ENCODE measurements at places on chromosomes 6 and 20. TPM values are rescaled to one million over a fixed set of nuclear protein-coding genes. Genes with fewer than 3 reads are reported as not detected.

DNA sequence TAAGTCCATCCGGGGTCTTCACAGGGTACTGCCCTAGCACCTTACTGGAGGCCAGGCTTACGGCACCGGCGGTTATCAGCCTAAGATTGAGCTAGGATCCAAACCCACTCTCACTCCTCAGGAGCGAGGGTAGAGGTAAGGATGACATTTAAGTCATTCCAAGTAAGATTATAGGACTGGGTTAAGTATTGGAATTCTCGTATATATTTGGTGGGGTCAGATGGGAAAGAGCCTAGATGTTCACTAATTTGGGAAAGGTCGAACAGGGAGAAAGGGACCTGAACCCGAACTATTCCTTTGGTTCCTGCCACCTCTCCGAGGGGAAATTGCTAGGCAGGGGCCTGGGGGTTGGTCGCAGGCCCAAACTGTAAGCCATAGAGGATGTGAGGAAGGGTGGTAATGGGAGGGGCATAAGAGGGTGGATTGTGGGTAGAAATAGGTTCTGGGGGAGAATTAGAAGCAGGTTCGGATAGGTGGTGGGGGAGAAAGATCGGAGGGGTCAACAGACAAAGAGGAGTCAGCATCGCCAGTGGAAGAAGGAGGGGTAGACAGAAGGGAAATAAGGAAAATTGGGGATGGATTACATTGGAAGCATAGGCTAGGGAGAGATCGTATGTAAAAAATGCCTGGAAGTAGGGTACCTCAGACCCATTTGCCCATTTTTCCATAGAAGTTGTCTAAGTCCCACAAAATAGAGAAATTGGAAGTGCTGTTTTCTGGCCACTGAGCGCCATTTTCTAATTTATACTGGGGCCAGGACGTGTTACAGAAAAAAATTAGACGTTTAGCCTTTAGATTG lies 747.1 kb upstream of the ADGRB3 start:
- DNase-seq, result no peak

DNA sequence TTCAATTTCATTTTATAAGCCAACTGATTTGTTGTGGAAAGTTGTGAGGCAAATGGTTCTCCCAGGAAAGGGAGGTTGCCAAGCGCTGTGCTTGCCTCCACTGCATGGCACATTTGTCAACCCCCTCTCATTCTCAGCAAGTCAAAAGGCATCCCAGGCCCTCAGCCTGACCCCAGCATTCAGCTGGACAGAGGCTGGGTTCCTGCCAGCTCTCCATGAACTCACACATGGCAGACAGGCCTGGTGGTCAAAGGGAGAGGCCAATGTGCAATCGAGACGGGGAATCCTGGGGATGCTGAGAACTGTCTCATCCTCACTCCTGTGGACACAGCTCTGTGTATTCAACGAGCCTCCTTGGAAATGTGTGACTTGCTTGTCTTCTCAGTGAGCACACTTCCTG lies 106.0 kb upstream of the CDH4 start:
- DNase-seq, result no peak

- DNase-seq, result no peak
Measured at GRCh38 chr6:26141378-26141904, 54.2 kb downstream of the HFE start.

GRCh38 chr6:21589352-21590345 lies 3.9 kb upstream of the SOX4 start:
- DNase-seq, result peak; percentile 96

GRCh38 chr6:137731960-137732616 lies 135.0 kb upstream of the TNFAIP3 start:
- DNase-seq, result no peak

DNA sequence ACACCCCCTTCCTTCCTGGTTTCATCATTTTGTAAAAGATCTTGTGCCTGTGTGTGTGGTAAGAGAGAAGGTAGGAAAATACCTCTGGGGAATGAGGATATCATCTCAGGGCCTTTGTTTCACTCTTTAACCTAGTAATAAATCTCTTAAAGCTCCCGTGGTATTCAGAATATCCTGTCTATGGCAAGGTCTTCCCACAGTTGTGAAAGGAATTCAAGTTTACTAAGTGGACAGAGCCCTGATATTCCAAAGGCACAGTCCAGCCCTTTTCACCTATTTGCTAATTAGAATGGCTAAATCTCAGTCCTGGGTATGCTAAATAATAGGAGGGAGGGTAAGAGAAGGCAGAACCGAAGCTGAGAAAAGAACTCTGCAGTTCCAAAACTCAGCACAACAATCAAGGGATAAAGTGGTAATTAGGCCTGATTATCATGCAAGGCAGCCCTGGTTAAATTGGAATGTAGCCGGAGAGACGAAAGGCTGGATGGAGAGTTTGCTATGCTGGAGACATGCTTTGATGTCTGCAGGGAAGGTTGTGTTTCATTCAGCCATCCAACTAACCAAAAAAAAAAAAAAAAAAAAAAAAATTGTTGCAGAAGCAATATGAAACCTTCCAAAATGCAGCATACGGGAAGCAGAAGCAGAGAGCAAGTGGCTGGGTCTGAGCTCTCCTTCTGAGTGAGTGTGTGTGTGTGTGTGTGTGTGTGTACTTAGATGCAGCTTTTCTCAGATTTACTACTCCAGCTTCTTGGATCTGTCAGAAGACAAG lies 28.5 kb upstream of the PIM1 start:
- no peak for DNase-seq

- DNase-seq, result peak; percentile 59
Measured at GRCh38 chr6:5086294-5086890, 1.3 kb downstream of the PPP1R3G start.

DNA sequence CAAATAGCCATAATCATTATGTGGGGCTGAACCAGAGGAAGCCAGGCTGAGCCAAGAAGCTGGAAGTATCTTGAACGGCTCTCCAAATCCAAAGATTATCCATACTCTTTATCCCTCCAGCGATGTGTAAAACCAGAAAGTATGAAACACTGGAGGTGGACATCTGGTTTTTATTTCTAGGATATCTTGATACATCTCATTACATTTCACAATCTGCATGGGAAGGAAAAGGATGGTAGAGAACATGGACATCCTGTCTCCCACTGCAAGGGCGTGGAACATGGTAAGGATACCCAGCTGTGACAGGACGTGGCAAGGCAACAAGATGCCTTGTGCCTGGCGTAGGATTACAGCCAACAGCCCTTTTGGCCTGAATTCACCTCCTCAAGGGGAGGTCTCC lies 20.1 kb downstream of the TRIM27 start:
- DNase-seq, result no peak

- no peak for DNase-seq
Measured at GRCh38 chr6:13825871-13826270, 11.5 kb upstream of the MCUR1 start.

DNA sequence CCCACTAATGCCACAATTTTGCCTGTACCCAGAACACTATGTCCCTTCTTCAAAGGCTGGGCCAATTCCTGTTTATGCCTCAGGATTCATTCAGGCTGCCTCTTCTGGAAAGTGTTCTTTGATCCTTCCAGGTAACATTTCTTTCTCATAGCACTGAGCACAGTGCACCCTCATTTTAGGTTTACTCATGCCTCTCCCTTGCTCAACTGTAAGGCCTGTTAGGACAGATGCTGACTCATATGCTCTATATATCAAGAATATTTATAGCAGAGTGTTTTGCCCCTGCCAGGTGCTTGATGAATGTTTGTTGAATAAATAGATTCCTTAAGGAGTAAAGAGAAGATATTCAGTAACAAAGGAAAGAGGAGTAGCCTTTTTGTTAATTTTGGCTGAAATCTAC lies 263.9 kb downstream of the PHF3 start:
- DNase-seq, result no peak

GRCh38 chr6:133681891-133682290 lies 207.0 kb upstream of the TCF21 start:
- DNase-seq, result no peak

DNA sequence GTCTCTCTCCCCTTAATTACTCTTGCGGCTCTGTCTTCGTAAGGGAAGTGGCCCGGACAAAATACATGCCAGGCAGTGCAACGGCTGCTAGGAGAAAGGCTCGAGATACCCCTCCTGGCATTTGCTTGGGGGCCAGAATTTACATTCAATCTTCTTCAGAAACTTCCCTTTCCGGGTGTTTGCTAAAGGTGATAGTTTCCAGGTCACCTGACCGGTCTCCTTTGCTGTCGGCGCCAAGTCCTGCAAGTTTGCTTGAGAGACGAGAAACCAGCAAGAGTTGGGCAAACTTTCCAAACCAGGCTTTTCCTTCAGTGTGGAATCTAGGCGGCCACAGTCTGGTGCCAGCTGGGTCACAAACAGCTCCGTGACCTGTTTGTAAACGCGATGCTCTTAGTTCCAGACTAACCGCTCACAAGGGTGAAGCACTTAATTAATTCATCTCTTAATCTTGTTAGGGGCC lies 563 bp upstream of the SRSF3 start:
- DNase-seq, result no peak

GRCh38 chr20:50308513-50309279 lies 118.1 kb downstream of the CEBPB start:
- peak; percentile 96 for DNase-seq

- DNase-seq, result no peak
Measured at GRCh38 chr6:157442291-157442690, 61.3 kb downstream of the ZDHHC14 start.

DNA sequence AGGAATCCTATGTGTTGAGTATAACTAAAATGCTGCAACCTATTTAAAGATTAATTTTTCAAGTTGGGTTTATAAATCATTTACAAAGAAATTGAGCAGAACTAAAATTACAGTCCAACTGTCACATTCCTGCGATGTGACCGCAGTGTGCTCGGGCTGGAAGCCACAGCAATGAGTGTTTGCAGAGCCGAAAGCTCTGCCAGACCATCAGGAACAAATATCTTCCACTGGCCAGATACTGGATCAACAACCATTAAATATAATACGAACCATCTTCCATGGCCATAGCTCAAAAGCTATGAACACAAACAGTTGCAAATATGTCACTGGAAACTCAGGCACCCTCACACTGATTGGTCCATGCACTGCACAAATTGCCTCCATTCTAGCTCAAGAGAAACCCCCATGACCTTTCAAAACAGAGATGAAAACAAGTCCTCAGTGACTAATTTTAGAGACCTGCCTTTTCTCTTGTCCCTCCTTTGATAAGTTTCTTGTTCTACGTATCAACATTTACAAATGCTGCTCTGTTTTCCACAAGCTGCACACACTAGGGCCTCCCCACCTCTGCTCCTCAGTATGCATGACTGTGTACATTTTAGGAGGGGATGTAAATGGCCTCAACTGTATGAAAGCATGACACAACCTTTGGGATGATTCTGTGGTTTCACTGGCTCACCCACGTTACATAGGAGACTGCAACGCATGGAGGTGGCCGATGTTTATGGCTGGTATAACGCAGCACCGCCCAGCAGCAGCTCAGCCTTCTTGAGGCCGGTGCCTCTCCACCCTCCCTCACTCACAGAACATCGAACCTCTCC lies 171.7 kb downstream of the WDR27 start:
- DNase-seq, result peak; percentile 59

- DNase-seq, result no peak
Measured at GRCh38 chr20:64047968-64048401, 1.5 kb downstream of the SOX18 start.

DNA sequence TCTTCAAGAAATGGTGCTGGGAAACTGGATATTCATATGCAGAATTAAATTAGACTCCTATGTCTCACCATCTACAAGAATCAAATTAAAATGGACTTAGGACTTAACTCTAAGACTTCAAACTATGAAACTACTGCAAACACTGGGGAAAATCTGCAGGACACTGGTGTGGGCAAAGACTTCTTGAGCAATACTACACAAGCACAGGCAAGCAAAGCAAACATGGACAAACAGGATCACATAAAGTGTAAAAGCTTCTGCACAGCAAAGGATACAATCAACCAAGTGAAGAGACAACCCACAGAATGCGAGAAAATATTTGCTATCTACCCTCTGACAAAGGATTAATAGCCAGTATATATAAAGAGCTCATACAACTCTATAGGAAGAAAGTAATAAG lies 1161.1 kb upstream of the CITED2 start:
- DNase-seq, result no peak

DNA sequence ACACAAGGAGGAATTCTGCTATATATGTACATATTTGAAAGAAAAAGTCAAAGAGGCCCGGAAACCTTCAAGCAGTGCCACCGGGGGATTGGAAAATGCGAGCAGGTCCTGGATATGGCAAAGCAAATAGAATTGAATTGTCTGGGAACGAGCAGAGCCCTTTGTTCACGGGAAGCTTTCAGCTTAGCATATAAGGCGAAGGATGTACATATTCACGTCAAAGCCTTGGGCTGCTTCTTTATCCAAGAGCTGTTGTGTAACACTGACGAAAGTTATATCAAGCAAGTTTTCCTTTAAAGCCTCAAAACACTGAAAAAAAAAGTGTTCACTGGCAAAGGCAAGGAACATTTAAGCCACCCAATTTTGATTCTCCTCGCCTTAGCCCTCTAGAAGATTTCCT lies 171.0 kb downstream of the GPX5 start:
- DNase-seq, result no peak

GRCh38 chr6:49551078-49551865 lies 804 bp downstream of the C6orf141 start:
- no peak for DNase-seq

GRCh38 chr6:113306552-113307145 lies 550.5 kb upstream of the MARCKS start:
- DNase-seq, result peak; percentile 45

- DNase-seq, result no peak
Measured at GRCh38 chr20:16178546-16179135, 394.6 kb downstream of the KIF16B start.

- DNase-seq, result peak; percentile 69
Measured at GRCh38 chr6:32854376-32855178, 585 bp downstream of the PSMB9 start.

- no peak for DNase-seq
Measured at GRCh38 chr20:41279546-41280225, 37.8 kb downstream of the ZHX3 start.

- DNase-seq, result no peak
Measured at GRCh38 chr6:19042420-19042819, 655.3 kb downstream of the RNF144B start.

GRCh38 chr20:3042625-3043024 lies 797 bp upstream of the GNRH2 start:
- DNase-seq, result peak; percentile 58

DNA sequence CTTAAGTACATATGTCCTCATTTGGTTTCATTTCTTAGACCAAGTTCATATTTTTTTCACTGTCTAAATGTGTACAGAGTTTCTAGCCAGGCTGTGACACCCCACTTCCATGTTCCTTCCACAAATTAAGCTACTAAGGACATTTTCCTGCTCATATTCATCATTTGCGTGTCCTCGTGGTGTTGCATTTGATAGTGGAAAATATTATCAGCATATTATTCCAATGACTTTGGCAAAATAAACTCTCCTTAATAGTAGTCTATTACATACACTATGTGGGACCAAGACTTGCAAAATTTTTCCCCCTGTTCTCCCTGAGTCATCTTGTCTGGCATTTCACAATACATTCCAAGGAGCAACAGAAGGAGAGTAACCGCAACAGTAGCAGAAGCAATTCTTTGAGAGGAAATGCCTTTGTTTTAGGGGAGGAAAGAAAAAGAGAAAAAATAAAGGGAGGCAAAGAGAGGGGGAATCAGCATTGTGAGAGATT lies 599.2 kb downstream of the COL12A1 start:
- DNase-seq, result no peak

The RAB44 gene
- total RNA-seq, result 0.29 TPM

The DNMT3B gene
- 0.71 TPM for total RNA-seq

The CRIP3 gene
- total RNA-seq, result 0.65 TPM

The CST9L gene
- not detected for total RNA-seq

The SMPDL3A gene
- 3.9 TPM for total RNA-seq

The MBOAT1 gene
- 13.8 TPM for total RNA-seq

The SLC22A23 gene
- total RNA-seq, result 6.0 TPM

The SLC52A3 gene
- total RNA-seq, result 0.78 TPM

All from aorta (tissue), 5 donors.